CD4-positive, alpha-beta T cell treated with Interleukin-4 for 4 hours (primary cell): ENCODE measurements at places on chromosomes 3 and 15.

DNA sequence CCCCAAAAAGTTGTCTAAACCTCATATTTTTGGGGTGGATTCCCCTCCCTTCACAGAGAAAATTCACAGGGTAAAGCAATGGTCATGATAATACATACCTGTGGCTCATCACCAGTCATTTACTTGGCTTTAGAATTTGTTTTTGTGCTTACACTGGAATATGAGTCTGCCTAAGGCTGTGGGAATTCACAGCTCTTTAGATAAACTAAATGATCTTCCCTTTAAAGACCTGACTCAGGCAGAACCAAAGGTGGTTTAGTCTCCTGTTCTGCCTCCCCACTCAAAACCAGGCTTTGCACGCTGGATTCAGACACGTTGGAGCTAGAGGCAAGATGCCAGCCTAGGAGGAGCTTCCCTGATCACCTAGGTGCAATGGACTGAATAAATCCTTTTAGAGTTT is 40.3 kb upstream of the BNC1 start:
- no peak for DNase-seq

DNA sequence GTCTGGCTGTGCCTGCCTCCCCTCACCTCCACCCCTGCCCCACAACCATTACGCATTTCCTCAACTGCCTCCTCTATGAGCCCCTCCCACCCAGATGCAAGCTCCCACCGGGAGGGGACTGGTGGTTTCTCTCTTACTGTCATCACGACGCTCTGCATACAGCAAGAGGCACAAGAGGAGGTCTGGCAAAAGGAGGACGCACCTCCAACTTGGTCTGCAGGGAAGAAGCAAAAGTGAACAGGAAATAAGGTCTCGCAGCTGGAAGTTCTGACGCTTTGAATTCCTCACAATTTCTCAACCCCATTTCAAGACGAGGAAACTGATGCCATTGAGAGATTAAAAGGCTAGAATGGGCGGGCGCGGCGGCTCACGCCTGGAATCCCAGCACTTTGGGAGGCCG is 42.3 kb upstream of the MUC4 start:
- DNase-seq = no peak

GRCh38 chr15:54064365-54064764 is 86.1 kb downstream of the UNC13C start:
- DNase-seq = no peak

GRCh38 chr3:100090669-100091005 is 23.7 kb downstream of the FILIP1L start:
- DNase-seq = no peak

DNA sequence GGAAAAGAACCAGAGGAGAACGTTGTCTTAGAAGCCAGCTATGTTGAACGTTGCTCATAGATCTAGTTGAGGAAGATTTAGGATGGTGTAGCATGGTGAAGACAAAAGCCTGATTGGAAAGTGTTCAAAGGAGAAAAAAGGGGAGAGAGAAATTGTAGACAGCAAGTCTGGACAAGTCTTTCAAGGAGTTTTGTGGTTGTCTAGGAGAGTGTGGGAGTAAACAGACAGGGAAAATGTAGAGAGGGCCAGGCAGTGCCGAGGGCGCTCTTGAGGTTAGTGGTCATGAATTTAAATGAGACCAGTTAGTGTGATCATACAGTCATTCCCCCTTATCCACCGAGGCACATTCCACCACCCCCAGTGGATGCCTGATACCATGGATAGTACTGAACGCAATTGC is 167.5 kb upstream of the IL12A start:
- DNase-seq = no peak

DNA sequence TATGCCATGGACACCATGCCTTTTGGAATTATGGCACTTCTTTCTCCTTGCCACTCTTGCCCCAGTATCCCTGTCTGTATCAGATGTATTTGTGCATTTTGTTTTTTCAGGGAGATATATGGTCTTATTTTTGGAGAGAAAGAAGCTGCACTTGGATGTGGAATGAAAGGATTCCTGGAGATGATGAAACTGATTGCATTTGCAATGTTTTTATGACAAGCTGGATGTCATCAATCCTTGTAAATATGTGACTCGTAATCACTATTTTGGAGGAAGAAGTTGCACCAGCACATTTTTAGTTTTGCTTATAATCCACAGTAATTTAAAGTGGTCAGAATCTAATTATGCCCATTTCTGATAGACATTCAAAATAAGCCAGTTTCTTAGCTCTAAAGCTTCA is 165.0 kb downstream of the NR1D2 start:
- no peak for DNase-seq

- DNase-seq = no peak
These were observed 435.0 kb upstream of the C2CD4B start for GRCh38 chr15:62599791-62600777.

GRCh38 chr3:152480282-152480953 is 211.7 kb downstream of the MBNL1 start:
- no peak for DNase-seq

DNA sequence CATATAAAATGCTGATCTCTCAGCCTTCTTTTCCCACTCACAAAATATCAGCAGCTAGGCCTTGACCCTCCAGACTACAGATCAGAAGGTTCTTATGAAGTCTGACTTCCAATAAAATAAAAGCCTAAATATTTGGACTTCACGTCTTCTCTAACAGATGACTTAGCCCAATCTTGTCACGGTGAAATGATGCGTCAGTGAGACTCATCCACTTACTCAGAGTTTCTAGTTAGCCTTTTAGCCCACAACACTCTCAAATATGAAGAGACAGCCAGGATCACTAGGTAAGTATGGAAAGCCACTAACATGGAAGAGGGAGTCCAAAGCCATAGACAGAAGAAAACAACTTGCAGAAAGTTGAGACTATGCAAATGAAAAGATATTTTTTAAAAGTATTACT is 601.2 kb downstream of the PYDC2 start:
- DNase-seq = no peak

- DNase-seq = peak; percentile 83
These were observed 114.3 kb upstream of the ARHGEF3 start for GRCh38 chr3:56915966-56916586.

GRCh38 chr3:138675393-138675792 is 66.8 kb downstream of the FAIM start:
- no peak for DNase-seq
